Ovary (tissue), 10 donors: ENCODE measurements at places on chromosomes 6 and 20. TPM values are rescaled to one million over a fixed set of nuclear protein-coding genes. Genes with fewer than 3 reads are reported as not detected.

Gene MUC21
- not detected for total RNA-seq

- no peaks in the 10 kb centered on the region for H3K4me1 ChIP-seq
- H3K4me3 ChIP-seq, result no peak overlapping the region
- no peaks in the 10 kb centered on the region for H3K27me3 ChIP-seq
- H3K36me3 ChIP-seq, result no peaks in the 10 kb centered on the region
- no peak overlapping the region for H3K27ac ChIP-seq
Observed at GRCh38 chr6:114514170-114514569, 171.3 kb upstream of the HS3ST5 start.

Gene AGER
- 9.1 TPM for total RNA-seq

Gene TUBE1
- total RNA-seq, result 39.1 TPM

GRCh38 chr6:99801805-99802204, 192.2 kb downstream of the MCHR2 start:
- H3K4me3 ChIP-seq, result no peak overlapping the region
- no peaks in the 10 kb centered on the region for H3K4me1 ChIP-seq
- no peaks in the 10 kb centered on the region for H3K36me3 ChIP-seq
- no peak overlapping the region for H3K27ac ChIP-seq

Gene HLA-DRB5
- total RNA-seq, result 21.8 TPM

Gene MRAP2
- 1.5 TPM for total RNA-seq

Gene C6orf15
- not detected for total RNA-seq

Gene EYA4
- total RNA-seq, result 3.4 TPM

GRCh38 chr6:139250296-139251044, 41.3 kb downstream of the TXLNB start:
- no peak overlapping the region for H3K27ac ChIP-seq
- no peaks in the 10 kb centered on the region for H3K36me3 ChIP-seq
- peaks cover 12% of the 10 kb centered on the region for H3K4me1 ChIP-seq
- DNase-seq, result peak; percentile 66

GRCh38 chr6:34062815-34063214, 83.1 kb downstream of the GRM4 start:
- H3K27ac ChIP-seq, result no peak overlapping the region
- H3K4me3 ChIP-seq, result no peak overlapping the region
- DNase-seq, result no peak
- H3K36me3 ChIP-seq, result no peaks in the 10 kb centered on the region

DNA sequence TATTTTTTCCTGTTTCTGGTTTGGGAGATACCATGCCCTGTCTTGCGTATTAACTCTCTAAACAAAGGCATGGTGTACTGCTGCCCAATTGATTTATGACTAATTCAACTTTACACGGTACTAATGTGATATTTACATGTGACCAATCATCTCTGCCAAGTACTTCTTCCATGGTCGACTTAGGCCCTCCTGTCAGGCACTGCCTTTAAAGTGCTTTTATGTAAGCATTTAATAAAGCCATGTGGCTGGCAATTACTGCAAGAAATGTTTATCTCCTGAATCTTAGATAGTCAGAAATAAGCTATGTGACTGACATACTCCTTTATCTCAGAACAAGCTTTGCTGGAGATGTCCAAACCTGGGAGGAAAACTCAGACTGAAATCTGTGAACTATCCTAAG, 323.4 kb downstream of the BTBD3 start:
- no peak overlapping the region for H3K4me3 ChIP-seq
- no peak overlapping the region for H3K27ac ChIP-seq
- H3K36me3 ChIP-seq, result no peaks in the 10 kb centered on the region
- no peak for DNase-seq
- no peaks in the 10 kb centered on the region for H3K27me3 ChIP-seq

- H3K4me1 ChIP-seq, result no peaks in the 10 kb centered on the region
- no peaks in the 10 kb centered on the region for H3K36me3 ChIP-seq
- H3K27ac ChIP-seq, result no peak overlapping the region
- DNase-seq, result no peak
- H3K27me3 ChIP-seq, result no peaks in the 10 kb centered on the region
- no peak overlapping the region for H3K4me3 ChIP-seq
Observed at GRCh38 chr20:51687108-51687507, 81.1 kb downstream of the ATP9A start.

- no peak overlapping the region for H3K4me3 ChIP-seq
- no peaks in the 10 kb centered on the region for H3K36me3 ChIP-seq
- DNase-seq, result no peak
- H3K4me1 ChIP-seq, result no peaks in the 10 kb centered on the region
- H3K27me3 ChIP-seq, result no peaks in the 10 kb centered on the region
Observed at GRCh38 chr20:36098364-36098763, 56.2 kb upstream of the EPB41L1 start.

DNA sequence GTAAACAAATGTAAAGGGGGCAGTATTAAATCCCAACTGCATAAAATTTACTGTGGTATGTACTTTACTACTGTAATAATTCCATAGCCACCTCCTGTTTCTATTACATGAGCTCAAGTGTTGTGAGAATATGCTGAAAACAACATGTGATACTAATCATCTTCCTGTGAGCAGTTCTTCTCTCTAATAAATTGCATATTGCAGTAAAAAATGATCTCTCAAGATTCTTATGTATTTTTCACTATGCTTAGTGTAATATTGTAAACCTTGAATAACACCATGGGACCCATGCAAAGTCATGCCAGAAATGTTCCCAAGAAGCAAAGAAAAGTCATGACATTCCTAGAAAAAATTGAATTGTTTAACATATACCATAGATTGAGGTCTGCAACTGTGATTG, 133.0 kb upstream of the ATXN1 start:
- no peak overlapping the region for H3K4me3 ChIP-seq
- DNase-seq, result no peak
- H3K27me3 ChIP-seq, result no peaks in the 10 kb centered on the region

- H3K4me3 ChIP-seq, result no peak overlapping the region
- no peak overlapping the region for H3K27ac ChIP-seq
- H3K36me3 ChIP-seq, result no peaks in the 10 kb centered on the region
- DNase-seq, result no peak
Observed at GRCh38 chr20:48139262-48140041, 354.2 kb upstream of the SULF2 start.

- DNase-seq, result no peak
- H3K36me3 ChIP-seq, result no peaks in the 10 kb centered on the region
- H3K27me3 ChIP-seq, result no peaks in the 10 kb centered on the region
- no peak overlapping the region for H3K27ac ChIP-seq
- no peaks in the 10 kb centered on the region for H3K4me1 ChIP-seq
Observed at GRCh38 chr6:34128045-34128444, 17.8 kb downstream of the GRM4 start.

DNA sequence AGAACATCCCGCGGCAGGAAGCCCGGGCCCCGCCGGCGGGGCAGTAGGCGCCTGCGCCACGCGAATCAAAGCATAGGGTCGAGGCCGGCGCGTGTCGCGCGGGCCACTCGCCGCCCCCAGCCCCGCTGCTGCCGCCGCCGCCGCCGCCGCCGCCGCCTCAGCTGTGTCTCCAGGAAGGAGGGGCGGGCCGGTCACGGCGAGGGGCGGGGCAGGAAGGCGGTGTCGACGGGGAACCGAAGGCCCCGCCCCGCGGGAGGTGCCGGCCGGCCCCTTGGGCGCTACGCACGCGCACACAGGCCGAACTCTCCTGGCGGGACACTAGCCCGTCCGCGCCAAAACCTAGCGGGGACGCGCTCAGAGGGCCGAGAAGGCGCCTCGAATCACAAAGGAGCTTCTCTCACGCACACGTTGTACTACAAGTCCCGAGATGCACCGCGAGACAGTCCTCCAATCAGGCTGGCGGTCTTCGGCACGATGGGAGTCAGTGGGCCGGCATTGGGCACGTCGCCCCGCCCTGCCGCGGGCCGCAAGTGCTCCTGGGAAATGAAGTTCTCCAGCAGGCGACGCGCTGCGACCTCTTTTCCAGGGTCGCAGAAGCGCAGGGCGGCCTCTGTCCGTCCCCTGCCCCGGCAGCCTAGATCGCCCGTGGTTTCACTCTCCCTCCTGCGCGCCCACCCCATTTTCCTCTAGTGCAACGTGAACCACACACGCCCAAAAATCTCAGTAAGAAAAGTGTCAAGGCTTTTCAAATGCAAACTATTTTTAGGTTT, at the start of gene RALGAPA2:
Gene RALGAPA2 (minus strand): TSS at position 171 of the 770 bp plus-strand sequence. CDS start 164 bp downstream, at position 7.
- H3K4me1 ChIP-seq, result peaks cover 8% of the 10 kb centered on the region
- peak within 1 kb of the TSS; percentile 89 for H3K4me3 ChIP-seq
- peak within 1 kb of the TSS; percentile 90 for H3K27ac ChIP-seq
- H3K27me3 ChIP-seq, result no peaks in the 10 kb centered on the region
- DNase-seq, result peak; percentile 97
- H3K36me3 ChIP-seq, result no peaks in the 10 kb centered on the region

GRCh38 chr20:49602345-49603208, 34.6 kb upstream of the PTGIS start:
- no peak overlapping the region for H3K4me3 ChIP-seq
- no peaks in the 10 kb centered on the region for H3K36me3 ChIP-seq
- H3K27ac ChIP-seq, result no peak overlapping the region
- H3K27me3 ChIP-seq, result no peaks in the 10 kb centered on the region
- DNase-seq, result no peak

Gene TMC2
- total RNA-seq, result not detected

DNA sequence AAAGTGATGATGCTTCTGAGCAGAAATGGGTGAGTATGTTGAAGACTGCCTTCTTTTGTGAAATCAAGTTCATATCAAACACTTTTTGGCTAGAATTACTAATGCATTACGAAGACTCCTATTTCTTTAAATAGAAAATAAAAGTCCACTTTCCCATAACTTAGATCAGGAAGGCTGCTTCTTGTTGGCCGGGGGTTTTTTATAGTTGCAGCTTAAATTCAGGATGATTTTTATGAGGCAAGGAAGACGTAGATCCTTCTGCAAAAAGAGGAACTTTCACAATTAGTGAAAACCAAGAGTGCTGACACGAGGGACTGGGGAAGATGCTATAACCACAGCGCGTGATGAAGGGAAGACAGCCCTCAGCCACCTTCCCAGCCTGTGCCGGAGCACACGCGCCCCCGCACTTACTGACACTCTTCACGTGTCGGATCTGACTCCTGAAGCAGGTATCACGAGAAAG, 206.1 kb upstream of the PRDM1 start:
- H3K27me3 ChIP-seq, result no peaks in the 10 kb centered on the region
- H3K4me3 ChIP-seq, result peak overlapping the region; percentile 16
- peak; percentile 17 for DNase-seq
- H3K4me1 ChIP-seq, result peaks cover 2% of the 10 kb centered on the region
- H3K36me3 ChIP-seq, result no peaks in the 10 kb centered on the region

Gene HAO1
- not detected for total RNA-seq

DNA sequence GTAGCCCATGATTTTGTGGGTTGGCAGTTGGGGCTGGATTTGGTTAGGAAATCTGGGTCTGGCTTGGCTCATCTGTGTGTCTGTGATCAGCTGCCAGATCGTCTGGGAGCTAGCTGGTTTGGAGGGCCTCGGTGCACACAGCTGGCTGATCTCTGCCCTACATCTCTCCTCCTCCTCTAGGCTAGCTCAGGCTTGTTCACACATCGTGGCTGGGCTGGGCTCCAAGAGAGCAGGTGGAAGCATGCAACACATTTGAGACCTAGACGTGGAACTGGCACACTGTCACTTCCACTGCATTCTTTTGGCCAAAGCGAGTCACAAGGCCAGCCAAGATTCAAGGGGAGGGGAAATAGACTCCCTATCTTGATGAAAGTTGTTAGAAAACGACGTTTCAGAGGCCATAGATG, 15.9 kb downstream of the NDUFAF5 start:
- H3K27ac ChIP-seq, result no peak overlapping the region
- H3K4me3 ChIP-seq, result no peak overlapping the region
- H3K36me3 ChIP-seq, result no peaks in the 10 kb centered on the region
- peak; percentile 92 for DNase-seq
- H3K4me1 ChIP-seq, result peaks cover 6% of the 10 kb centered on the region

Gene GABBR1
- 78.4 TPM for total RNA-seq

Gene FNDC11
- total RNA-seq, result 5.5 TPM

Gene RHAG
- total RNA-seq, result not detected

DNA sequence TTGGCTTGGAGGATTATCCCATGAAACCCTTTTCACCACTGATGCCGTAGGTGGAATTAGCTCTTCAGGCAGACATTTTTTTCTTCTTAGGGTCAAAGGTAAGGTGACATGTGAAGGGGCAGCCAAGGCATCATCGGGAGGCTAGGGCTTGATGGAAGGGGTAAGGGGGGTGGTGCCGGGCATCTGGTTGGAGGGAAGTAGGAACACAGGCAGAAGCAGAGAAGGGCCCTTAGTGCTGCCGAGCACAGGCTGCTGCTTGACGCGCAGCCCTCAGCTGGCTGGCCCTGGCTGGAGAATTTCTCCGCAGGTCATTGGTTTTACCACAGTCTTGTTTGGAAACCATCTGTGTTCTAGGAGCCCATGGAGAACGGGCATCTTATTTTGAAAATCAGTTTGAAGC, 54.7 kb downstream of the TRAF3IP2 start:
- H3K27ac ChIP-seq, result no peak overlapping the region
- H3K4me1 ChIP-seq, result peaks cover 14% of the 10 kb centered on the region

DNA sequence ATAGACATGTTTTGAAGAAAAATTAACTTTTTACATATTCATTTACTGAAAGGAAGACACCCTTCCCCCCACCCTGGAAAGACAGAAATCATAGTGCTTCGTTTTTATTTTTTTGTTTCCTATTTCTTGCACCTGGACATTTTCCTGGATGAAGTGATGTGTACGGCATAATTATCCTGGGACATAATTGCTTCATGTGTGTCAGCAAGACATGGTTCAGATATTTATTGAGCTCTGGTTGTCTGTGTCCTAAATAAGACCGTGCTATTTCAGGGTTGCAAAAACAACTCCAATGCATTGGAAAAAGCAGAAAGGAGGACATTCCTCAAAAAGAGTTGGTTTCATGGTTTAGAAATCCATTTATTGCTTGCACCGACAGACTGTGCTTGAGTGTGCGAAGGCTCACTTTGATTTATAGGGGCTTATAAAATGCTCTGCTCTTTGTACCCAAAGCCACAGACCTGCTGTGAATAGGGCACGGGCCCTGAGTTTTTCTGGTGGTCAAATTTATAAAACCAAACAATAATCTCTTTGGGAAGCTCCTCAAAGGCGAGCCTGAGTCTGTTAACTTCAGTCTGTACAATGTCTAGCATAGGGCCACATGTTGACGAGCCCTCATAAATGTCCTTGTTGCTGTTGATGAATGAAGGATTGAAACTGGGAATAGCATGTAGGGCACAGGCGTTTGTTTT, 179.5 kb downstream of the SOX4 start:
- H3K4me3 ChIP-seq, result no peak overlapping the region
- no peak for DNase-seq
- H3K27me3 ChIP-seq, result no peaks in the 10 kb centered on the region
- no peak overlapping the region for H3K27ac ChIP-seq
- H3K4me1 ChIP-seq, result peaks cover 5% of the 10 kb centered on the region
- no peaks in the 10 kb centered on the region for H3K36me3 ChIP-seq

GRCh38 chr6:88985901-88986300, 22.5 kb upstream of the RNGTT start:
- no peak for DNase-seq
- no peaks in the 10 kb centered on the region for H3K36me3 ChIP-seq
- no peaks in the 10 kb centered on the region for H3K4me1 ChIP-seq
- no peak overlapping the region for H3K27ac ChIP-seq

- no peaks in the 10 kb centered on the region for H3K36me3 ChIP-seq
- H3K27ac ChIP-seq, result no peak overlapping the region
- H3K27me3 ChIP-seq, result no peaks in the 10 kb centered on the region
- no peak overlapping the region for H3K4me3 ChIP-seq
- H3K4me1 ChIP-seq, result peaks cover 4% of the 10 kb centered on the region
- no peak for DNase-seq
Observed at GRCh38 chr20:40641202-40641601, 47.8 kb downstream of the MAFB start.
